ENCODE measurements at places on chromosomes 5 and 9.

- H3K4me3 ChIP-seq: no peak overlapping the region
- H3K36me3 ChIP-seq: no peaks in the 10 kb centered on the region
- no peaks in the 10 kb centered on the region for H3K27me3 ChIP-seq
- DNase-seq: peak; percentile 31
- H3K4me1 ChIP-seq: peaks cover 41% of the 10 kb centered on the region
- H3K27ac ChIP-seq: peak overlapping the region; percentile 86
Observed at GRCh38 chr5:96963267-96963666, 27.4 kb downstream of the LNPEP start.

DNA sequence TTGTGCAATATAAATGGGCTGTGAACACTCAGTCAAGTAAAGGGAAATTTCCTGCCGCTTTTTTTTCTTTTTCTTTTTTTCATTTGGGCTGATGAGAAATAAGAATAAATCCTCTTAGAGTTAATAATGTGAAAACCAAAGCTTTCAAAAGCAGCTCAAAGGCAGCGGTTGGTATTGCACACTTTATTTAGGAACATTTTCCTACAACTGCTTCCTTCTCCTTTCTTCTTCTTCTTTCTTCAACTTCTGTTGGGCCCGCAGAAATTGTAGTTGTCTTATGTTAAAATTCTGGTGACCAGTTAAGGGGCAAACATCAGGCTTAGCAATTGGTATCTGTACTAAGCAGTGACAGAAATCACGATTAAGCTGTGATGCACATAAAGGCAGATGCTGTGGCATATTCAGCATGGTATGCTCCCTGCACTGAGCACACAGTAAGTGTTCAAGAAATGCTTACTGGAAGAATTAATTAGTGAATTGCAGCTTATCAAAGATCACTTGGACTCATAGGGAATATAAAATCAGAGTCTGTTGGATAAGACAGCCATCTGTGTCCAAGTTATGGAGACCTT lies 85.4 kb downstream of the ANKRD55 start:
- H3K36me3 ChIP-seq: no peaks in the 10 kb centered on the region
- H3K4me3 ChIP-seq: no peak overlapping the region
- no peak overlapping the region for H3K27ac ChIP-seq
- no peaks in the 10 kb centered on the region for H3K27me3 ChIP-seq
- peaks cover 5% of the 10 kb centered on the region for H3K4me1 ChIP-seq

GRCh38 chr9:4572184-4572826 lies 82.0 kb downstream of the SLC1A1 start:
- DNase-seq: no peak
- H3K27me3 ChIP-seq: no peaks in the 10 kb centered on the region
- H3K27ac ChIP-seq: no peak overlapping the region

- no peak overlapping the region for H3K27ac ChIP-seq
- H3K4me3 ChIP-seq: no peak overlapping the region
- H3K4me1 ChIP-seq: peaks cover 6% of the 10 kb centered on the region
- no peaks in the 10 kb centered on the region for H3K27me3 ChIP-seq
Observed at GRCh38 chr9:38445154-38446043, 21.1 kb upstream of the IGFBPL1 start.

DNA sequence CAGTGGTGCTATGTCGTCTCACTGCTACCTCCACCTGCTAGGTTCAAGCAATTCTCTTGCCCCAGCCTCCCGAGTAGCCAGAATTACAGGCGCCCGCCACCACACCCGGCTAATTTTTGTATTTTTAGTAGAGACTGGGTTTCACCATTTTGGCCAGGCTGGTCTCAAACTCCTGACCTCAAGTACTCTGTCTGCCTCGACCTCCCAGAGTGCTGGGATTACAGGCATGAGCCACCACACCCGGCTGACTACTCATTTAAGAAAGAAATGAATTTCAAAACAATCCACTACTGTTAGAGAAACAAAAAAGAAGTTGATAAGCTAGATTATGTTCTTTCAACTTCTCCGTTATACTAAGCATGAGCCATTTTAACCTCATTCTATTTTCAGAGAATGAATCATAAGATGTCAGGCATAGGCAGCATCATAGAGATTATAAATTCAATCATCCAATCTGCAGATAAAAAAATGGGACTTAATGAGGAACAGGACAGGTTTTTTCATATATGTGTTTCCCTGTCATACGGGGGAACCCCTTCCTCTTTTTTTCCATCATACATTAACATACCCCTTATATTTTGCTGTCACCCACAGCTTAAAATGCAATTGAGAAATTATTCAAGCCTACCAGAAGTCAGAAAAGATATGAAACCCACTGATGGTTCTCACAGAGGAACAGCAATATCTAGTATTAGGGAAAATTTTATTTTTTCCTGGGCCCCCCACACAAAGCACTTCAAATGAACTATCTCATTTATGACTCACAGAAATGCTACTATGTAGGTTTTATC lies 26.5 kb upstream of the ADRB2 start:
- no peak overlapping the region for H3K27ac ChIP-seq
- no peaks in the 10 kb centered on the region for H3K27me3 ChIP-seq
- H3K4me1 ChIP-seq: peaks cover 19% of the 10 kb centered on the region
- no peak overlapping the region for H3K4me3 ChIP-seq
- DNase-seq: no peak
- no peaks in the 10 kb centered on the region for H3K36me3 ChIP-seq

DNA sequence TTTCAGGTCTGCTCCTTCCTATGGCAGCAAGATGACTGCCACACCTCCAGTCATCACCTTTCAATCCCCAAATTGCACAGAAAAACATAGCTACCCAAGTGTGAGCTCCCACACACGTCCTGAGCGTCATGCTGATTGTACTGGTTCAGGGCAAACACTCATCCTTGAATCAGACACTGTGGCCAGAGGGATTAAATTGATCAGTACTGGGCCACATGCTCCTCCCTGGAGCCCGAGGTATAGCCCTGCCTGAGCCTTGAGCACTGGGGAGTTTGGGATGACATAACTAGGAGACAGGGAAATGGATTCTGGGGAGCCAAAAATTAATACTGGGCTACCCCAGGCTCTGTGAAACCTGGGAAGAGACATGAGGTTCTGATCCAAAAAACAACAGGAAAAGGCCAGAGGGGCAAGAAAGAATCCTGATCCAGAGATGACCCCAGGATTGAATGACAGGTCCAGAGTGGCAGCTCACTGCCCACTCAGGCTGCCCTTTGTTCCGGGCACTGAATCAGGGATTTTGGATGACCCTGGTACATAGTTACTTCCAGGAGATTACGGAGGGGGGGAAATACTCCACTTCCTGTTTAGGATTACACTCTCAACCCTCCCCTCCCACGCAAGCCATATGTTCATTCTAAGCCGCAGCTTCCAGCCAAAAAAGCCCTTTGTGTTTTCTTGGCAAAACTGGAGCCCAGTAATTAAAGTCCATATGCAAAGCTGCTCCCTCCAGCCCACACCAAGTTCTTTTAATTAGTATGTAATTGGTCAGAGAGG lies 141.6 kb upstream of the SPRY4 start:
- H3K27me3 ChIP-seq: no peaks in the 10 kb centered on the region
- no peak for DNase-seq
- H3K4me1 ChIP-seq: no peaks in the 10 kb centered on the region
- H3K4me3 ChIP-seq: no peak overlapping the region

- H3K27ac ChIP-seq: no peak overlapping the region
- no peak for DNase-seq
- H3K27me3 ChIP-seq: no peaks in the 10 kb centered on the region
- no peaks in the 10 kb centered on the region for H3K4me1 ChIP-seq
- no peak overlapping the region for H3K4me3 ChIP-seq
Observed at GRCh38 chr9:33187519-33188218, 20.5 kb upstream of the B4GALT1 start.

- peaks cover 13% of the 10 kb centered on the region for H3K36me3 ChIP-seq
- H3K27me3 ChIP-seq: no peaks in the 10 kb centered on the region
- peaks cover 52% of the 10 kb centered on the region for H3K4me1 ChIP-seq
- H3K4me3 ChIP-seq: no peak overlapping the region
- H3K27ac ChIP-seq: peak overlapping the region; percentile 54
Observed at GRCh38 chr5:6721442-6721841, 8.2 kb downstream of the TENT4A start.

- H3K4me3 ChIP-seq: no peak overlapping the region
- H3K27me3 ChIP-seq: no peaks in the 10 kb centered on the region
- H3K27ac ChIP-seq: no peak overlapping the region
- no peaks in the 10 kb centered on the region for H3K36me3 ChIP-seq
- no peak for DNase-seq
- peaks cover 22% of the 10 kb centered on the region for H3K4me1 ChIP-seq
Observed at GRCh38 chr9:2230362-2230761, 215.2 kb downstream of the SMARCA2 start.

DNA sequence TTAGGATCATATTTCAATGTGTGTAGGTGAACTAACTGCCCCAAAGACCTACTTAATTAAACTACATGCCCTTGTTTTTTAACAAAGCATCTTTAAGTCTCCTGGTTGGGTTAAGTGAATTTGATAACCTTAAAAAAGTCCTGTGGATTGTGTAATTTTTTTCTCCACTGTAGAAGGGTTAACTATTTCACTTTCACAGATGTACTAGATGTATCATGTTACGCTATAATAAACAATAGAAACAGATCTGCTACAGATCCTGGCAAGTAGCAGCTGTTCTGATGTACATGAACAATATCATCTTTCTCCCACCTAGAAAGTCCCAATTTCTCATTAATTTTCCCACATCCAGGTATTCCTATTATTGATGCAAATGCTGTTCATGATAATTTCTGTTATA lies 18.9 kb downstream of the KIF24 start:
- no peak overlapping the region for H3K27ac ChIP-seq
- H3K4me3 ChIP-seq: no peak overlapping the region
- no peaks in the 10 kb centered on the region for H3K27me3 ChIP-seq
- DNase-seq: no peak
- H3K36me3 ChIP-seq: no peaks in the 10 kb centered on the region

- H3K4me1 ChIP-seq: no peaks in the 10 kb centered on the region
- no peak overlapping the region for H3K4me3 ChIP-seq
- H3K27ac ChIP-seq: no peak overlapping the region
- H3K27me3 ChIP-seq: no peaks in the 10 kb centered on the region
Observed at GRCh38 chr5:94376672-94377345, 241.6 kb downstream of the KIAA0825 start.

DNA sequence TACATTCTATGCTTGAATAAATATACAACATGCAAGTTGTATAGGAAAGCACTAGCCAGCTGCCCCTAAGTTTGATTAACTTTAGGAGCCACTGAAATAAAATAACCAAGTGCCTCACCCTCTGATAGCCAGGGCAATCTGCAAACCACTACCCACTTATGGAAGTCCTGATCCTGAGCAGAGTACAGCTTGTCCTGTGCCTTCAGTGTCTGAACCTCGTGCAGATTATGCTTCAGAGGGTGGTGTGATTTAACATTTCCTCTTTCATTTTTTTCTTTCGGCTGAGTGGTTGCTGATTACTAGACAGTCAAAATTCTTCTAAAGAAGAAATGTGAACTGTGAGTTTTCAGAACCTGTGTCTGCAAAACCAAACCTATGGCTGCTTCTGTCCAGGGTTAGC lies 327.7 kb downstream of the PIK3R1 start:
- H3K36me3 ChIP-seq: no peaks in the 10 kb centered on the region
- H3K27me3 ChIP-seq: no peaks in the 10 kb centered on the region
- DNase-seq: peak; percentile 22
- H3K4me3 ChIP-seq: no peak overlapping the region
- no peak overlapping the region for H3K27ac ChIP-seq

DNA sequence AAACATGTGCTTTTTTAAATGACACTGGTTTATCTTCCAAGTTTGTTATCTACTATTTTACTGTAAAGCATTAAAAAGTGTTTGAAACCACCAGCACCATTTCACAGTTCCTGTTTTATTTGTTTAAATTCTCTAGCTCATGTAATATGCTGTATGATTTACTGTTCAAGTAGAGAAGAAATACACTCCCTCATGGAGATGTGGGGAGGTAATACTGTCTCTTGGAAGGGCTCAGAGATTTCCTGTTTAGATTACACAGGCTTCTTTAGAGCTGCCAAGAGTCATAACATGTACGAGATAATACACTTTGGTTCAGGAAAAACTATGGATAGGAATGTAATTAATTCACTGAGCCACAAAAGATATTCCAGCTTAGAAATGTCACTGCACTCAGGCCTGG lies 135.0 kb upstream of the CCDC152 start:
- H3K4me1 ChIP-seq: peaks cover 40% of the 10 kb centered on the region
- H3K4me3 ChIP-seq: no peak overlapping the region
- no peaks in the 10 kb centered on the region for H3K36me3 ChIP-seq
- H3K27me3 ChIP-seq: no peaks in the 10 kb centered on the region
- no peak for DNase-seq

GRCh38 chr5:73939557-73939956 lies 313.6 kb downstream of the ARHGEF28 start:
- no peaks in the 10 kb centered on the region for H3K36me3 ChIP-seq
- H3K4me3 ChIP-seq: no peak overlapping the region
- no peak for DNase-seq
- H3K4me1 ChIP-seq: no peaks in the 10 kb centered on the region

- DNase-seq: no peak
- no peaks in the 10 kb centered on the region for H3K36me3 ChIP-seq
- no peaks in the 10 kb centered on the region for H3K27me3 ChIP-seq
- no peaks in the 10 kb centered on the region for H3K4me1 ChIP-seq
- no peak overlapping the region for H3K4me3 ChIP-seq
Observed at GRCh38 chr5:91059409-91059808, 323.7 kb downstream of the ARRDC3 start.

- H3K27ac ChIP-seq: no peak overlapping the region
- H3K36me3 ChIP-seq: peaks cover 2% of the 10 kb centered on the region
- H3K4me1 ChIP-seq: no peaks in the 10 kb centered on the region
- H3K27me3 ChIP-seq: no peaks in the 10 kb centered on the region
Observed at GRCh38 chr5:150441813-150442698, 7.5 kb downstream of the RPS14 start.

DNA sequence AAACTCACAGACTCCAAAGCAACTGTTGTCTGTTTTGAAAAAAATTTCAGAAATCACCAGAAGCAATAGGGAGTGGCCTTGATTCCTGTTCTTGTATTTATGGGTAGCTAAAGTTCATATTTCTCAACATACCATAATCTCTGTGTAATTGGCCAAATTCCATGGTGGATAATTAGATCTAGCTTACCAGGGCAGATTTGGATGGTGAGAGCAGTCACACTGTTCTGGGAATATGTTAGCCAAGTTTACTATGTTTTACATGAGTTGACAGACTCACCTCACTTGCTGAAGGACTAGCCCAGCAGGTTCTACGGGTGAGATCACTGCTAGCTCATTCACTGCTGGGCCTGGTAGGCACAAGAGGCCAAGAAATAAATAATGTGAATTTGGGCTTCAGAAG lies 32.7 kb upstream of the CDKN2B start:
- H3K27ac ChIP-seq: no peak overlapping the region
- no peaks in the 10 kb centered on the region for H3K27me3 ChIP-seq
- DNase-seq: no peak
- no peaks in the 10 kb centered on the region for H3K36me3 ChIP-seq
- no peaks in the 10 kb centered on the region for H3K4me1 ChIP-seq

DNA sequence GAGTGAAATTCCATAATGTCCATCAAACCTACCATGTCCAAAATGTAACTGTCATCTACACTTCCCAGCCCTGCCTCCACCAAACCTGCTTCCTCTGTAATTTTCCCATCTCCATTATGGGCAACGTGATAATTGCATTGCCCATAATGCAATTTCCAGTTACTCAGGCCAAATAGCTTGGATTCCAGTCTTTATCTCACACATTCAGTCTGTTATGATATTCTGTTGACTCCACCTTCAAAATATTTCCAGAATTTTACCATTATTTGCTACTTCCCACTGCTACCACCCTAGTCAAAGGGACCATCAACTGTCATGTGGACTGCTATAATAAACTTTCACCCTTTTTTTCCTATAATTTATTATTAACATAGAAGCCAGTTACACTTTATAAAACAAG lies 256.0 kb downstream of the CWC27 start:
- H3K27me3 ChIP-seq: no peaks in the 10 kb centered on the region
- no peak overlapping the region for H3K4me3 ChIP-seq
- no peak overlapping the region for H3K27ac ChIP-seq
- DNase-seq: no peak
- H3K4me1 ChIP-seq: peaks cover 19% of the 10 kb centered on the region

- H3K4me1 ChIP-seq: peaks cover 21% of the 10 kb centered on the region
- H3K27me3 ChIP-seq: peaks cover 53% of the 10 kb centered on the region
- DNase-seq: no peak
- H3K36me3 ChIP-seq: no peaks in the 10 kb centered on the region
Observed at GRCh38 chr5:177980743-177981151, 15.3 kb downstream of the PROP1 start.

Measured in B cell (primary cell).